Activated naive CD4-positive, alpha-beta T cell (primary cell): ENCODE measurements at places on chromosomes 16 and 17.

- DNase-seq: no peak
Observed at GRCh38 chr17:67619555-67619954, 98.2 kb upstream of the NOL11 start.

DNA sequence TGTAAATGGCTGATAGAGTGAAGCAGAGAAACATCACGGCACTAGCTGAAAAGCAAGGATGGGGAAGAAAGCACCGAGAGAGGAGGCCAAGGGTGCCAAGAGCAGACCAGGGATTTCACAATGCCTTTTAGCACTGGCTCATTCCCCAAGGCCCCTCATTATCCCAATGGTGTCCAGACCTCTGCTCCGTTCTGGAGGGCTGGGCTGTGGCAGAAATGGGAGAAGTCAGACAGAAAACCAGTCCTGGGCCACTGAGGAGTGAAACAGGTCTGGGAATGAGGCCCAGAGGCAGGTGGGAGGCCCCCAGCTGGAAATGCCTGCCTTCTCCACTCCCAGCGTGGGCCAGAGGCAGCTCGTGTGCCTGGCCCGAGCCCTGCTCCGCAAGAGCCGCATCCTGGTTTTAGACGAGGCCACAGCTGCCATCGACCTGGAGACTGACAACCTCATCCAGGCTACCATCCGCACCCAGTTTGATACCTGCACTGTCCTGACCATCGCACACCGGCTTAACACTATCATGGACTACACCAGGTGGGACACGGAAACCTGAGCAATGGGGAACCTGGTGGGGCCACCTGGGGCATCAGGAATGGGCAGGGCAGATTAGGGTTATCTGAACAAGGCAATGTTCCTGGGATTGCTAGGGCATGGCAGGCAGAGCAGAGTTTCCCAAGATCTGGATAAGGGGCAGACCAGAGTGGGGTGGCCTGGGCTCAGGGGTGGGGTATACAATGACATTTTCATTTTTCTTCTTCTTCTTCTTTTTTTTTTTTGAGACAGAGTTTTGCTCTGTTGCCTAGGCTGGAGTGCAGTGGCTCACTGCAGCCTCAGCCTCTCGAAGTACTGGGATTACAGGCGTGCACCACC lies 20.3 kb downstream of the ANKRD40 start:
- DNase-seq: no peak

- no peak for DNase-seq
Observed at GRCh38 chr17:81317961-81318605, 23.0 kb upstream of the SLC38A10 start.

- DNase-seq: no peak
Observed at GRCh38 chr16:16021020-16021419, 71.6 kb downstream of the ABCC1 start.

DNA sequence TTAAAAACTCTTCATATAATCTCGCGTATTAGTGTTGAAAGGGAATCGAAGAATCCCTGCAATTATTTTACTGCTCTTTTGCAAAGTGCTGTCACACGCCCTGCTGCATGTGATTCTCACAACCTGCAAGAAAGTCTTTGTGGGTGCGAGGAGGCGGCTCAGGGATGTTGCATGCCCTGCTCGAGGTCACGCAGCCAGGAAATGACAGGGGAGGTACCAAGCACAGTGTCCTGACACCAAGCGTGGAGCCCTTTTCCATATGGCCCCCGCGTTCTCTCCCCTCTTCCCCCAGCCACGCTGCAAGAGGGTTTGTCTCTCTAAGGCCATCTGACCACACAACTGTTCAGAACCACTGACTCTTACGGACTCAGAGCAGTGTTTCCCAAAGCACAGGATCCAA lies 37.6 kb downstream of the OR3A1 start:
- DNase-seq: no peak

DNA sequence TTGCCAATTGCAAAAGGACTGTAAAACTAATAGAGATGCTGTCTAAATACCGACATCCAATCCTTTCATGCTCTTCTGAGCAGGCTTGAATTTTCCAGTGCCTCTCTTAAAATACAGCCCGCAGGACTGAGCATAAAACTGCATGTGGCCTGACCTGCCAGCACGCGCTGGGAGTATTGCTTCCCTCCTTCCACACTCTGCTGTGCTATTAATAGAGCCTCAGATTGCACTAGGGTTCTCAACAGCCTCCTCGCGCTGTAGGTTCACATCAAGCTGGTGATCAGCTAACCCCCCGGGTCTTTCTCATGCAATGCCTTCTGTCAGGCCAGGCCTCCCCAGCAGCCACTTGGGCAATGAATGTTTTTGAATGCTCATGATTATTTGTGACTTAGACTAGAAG lies 14.2 kb upstream of the MSI2 start:
- DNase-seq: no peak

GRCh38 chr17:67365738-67366192 lies 612 bp downstream of the PSMD12 start:
- DNase-seq: no peak

- no peak for DNase-seq
Observed at GRCh38 chr17:45409659-45410076, 23.0 kb downstream of the ARHGAP27 start.

DNA sequence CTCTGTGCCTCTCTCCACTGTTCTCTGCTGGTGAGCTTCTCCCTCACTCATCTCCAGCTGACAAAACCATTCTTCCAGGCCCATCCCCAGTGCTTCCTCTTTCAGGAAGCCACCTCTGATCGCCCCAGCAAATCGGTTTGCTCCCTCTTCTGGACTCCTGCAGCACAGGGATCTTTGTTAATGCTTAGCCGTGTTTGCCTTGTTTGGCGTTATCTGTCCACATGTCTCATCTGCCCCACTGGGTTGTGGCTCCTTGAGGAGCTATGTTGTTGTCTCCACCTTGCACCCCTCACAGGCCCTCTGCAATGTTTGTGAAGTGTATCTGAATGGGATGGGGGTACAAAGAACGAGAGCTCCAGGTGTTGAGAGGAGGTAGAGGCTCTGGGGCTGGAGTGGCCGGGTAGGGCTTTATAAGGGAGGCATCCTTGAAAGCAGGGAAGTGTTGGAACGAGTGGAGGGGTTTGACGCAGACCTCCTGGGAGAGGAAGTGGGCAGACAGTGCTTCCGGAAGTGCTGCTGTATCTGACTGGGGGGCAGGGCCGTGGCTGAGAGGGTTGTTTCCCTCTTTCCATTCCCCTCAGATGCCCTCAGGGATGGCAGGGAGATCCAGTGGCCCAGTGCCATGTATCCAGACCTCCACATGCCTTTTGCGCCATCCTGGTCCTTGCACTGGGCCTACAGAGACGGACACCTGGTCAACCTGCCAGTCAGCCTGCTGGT lies 27.8 kb downstream of the CASKIN2 start:
- peak; percentile 14 for DNase-seq

- no peak for DNase-seq
Observed at GRCh38 chr16:85491058-85491771, 121.9 kb upstream of the GSE1 start.

DNA sequence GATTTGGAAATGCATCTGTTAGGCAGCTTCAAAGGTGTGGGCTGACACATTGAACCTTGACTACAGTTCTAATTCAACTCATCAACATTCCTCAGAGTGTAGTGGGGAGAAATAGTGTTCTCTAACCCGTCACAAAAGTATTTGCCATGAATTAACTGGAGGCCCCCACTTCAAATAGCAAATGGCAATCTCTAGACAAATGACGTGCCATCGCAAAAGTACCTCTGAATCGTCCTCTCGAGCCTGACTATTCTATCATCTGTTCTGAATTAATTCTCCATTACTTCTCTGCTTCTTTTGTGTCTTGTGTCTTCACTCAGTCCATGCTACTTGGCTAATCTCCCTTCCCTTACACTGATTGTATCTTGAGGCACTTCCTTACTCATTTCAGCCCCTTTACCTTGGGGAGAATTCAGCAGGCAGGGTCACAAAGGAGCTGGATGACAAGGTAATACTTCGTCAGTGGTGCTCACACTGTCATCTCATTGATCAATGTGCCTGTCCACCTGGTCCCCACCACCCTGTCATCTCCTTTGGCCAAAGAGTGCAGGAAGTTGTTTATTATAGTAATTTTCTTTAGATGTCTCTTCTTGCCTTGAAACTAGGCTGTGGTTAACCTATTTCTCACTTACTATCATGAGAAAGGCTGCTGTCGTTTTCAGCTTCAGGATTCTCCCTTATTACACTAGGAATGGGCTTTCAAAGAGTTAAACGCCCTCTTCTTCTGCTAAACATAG lies 108.4 kb downstream of the SYCE1L start:
- no peak for DNase-seq

- no peak for DNase-seq
Observed at GRCh38 chr16:19093631-19094541, 19.9 kb upstream of the ITPRIPL2 start.

GRCh38 chr17:66783656-66784381 lies 51.1 kb upstream of the CACNG5 start:
- no peak for DNase-seq

DNA sequence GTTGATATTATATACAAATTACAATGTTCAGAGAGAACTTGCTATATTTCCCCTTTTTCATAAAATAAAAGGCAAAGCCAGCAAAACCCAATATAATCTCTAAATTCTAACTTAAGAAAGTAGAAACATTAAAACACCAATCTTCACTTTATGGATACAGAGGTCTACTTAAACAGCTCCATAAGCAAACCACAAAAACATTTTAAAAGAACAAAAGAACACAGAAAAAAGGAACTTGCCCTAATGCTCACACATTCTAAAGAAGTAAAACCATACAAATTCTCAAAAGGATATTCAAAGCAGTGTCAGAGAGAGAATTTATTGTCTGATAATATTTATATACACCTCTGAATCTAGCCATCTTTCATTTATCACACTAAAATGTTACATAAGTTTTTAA lies 606 bp downstream of the ABCA10 start:
- DNase-seq: no peak

DNA sequence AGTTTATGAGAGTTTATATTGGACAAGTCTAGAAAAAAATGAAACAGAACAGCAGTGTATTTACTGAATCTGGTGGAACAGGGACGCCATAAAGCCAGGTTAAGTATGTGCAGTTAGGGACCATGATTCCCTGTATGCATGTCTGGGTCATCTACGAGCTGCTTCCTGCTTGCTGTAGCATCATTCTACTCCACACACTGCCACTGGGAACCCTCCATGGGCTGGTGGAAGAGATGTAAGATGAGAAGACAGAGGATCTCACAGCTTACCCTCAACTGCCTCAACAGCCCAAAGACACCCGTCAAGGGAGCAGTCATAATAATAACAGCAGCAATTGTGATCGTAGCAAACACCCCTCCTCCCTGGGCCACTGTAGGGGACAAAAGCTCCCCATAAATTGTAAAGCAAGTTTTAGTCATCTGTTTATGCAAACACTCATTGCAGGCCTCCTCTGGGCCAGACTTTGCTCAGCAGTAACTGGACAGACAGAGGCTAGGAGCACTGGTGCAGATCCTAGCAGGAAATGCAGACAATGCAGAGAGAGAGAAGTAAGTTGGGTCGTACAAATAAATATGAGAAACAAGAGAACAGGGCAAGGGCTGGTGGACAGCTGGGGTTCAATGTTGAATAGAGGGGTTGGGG lies 188.0 kb downstream of the SOX9 start:
- no peak for DNase-seq

DNA sequence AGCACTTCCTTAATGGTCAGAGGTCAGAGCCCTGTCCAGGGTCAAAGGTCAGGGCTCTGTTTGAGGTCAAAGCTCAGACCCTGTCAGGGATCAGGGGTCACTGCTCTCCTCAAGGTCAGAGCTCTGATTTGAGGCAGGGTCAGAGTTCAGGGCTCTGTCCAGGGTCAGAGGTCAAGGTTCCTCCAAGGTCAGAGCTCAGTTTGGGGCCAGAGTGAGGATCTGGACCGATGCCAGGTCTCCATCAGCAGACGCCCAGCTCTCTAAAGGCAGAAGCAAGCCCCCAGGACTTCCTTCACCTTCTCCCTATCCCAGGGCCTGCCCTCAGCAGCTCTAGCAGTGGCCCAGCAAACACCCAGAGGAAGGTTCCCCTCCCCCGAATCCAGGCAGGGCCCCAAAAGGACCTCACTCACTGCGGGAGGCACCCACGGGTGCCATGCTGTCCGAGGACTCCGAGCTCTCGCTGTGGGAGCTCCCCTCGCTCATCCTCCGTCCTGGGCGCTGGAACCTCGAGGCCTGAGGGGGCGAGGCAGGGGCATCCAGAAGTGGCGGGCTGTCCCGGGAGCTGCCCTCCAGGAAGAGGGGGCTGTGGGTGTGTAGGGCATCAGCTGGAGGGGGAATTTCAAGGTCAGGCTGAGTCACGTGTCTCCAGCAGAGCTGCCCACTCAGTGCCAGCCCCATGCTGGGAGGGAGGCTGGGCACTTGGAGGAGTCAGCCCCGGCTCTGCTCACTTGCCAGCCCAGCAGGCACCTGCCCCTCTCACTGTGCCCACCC lies 26.7 kb downstream of the PIMREG start:
- no peak for DNase-seq

DNA sequence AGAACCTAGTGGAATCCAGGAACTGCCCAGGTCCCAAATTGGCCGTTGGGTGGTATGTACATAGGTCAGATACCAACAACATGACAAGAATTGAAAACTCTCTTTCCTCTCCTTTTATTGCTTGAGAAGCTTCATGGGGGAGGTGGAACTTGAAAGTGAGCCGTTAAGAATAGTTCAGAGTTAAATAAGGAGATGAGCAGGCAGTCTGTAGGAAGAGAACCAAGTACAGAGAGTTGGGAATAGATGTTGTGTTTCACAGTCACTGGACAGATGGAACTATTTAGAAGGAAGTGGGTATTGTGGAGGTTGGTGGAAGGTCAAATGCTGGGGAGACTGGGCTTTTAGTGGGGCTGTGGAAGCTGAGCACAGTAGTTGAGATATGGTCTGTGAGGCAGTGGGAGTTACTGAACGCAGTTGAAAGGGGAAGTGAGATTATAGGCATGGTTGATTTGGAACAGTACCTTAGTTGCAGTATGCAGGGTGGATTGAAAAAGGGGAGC lies 26.4 kb downstream of the ARHGAP44 start:
- DNase-seq: no peak

DNA sequence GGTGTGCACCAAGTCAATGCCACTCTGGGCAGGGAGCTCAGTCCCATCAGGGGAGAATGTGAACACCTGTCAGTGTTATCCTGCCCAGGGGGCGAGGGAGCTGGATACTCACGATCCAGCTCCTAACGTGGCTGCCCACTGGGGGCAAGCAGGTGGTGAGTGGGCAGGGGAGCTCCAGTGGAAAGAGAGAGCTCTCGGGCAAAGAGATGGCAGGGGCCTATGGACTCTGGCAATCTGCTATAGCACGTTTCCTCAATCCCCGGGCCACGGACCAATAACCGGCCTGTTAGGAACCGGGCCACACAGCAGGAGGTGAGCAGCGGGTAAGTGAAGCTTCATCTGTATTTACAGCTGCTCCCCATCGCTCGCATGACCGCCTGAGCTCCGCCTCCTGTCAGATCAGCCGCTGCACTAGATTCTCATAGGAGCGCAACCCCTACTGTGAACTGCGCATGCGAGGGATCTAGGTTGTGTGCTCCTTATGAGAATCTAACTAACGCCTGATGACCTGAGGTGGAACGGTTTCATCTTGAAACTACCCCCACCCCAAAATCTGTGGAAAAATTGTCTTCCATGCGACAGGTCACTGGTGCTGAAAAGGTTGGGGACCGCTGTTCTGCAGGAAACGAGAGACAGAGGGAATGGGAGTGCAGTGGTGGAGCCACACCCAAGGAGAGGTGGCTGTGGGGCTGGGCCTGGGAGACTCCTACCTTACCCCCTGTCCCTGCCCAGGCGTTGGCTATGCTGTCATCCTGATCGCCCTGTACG lies 15.6 kb downstream of the SLC6A2 start:
- DNase-seq: no peak

- no peak for DNase-seq
Observed at GRCh38 chr16:11447836-11448235, 102.6 kb downstream of the RMI2 start.
